GM12864 (cell line): ENCODE measurements at places on chromosomes 11 and 22.
A peak's percentile ranks its signal among the peaks of the same experiment; 100 is the strongest.

DNA sequence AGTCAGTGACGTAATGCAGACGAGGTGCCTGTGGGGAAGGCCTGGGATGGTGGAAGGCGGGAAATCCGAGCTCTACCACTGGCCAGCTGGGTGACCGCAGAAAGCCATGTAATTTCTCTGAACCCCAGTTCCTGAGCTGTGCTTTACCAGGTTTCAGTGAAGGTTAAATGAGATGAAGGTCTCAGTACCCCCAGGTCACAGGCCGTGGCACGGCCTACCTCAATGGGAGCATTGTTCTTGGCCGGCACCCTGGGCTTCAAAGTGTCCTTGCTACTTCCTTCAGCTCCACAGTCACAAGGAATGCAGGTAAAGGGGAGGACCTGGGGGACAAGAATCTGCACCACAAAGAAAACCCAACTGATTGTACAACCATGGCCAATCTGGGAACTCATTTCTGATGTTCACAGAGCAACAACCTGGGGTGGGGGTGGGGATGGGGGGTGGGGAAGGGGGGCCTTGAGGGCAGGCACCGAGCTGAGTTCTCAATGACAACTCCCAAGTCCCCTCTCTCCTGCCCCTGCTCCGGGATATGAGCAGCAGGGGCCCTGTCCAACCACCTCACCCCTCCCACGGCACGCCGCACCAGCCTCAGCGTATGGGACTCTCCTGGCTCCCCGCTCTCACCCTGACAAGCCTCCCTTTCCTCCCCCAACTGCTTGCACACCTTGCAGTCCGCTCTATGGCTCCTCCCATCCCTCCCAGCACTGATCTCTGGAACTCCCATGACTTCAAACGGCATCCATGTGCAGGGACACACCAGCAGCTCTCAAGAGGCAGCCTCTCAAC is 59.1 kb upstream of the ARFGAP3 start:
- no peak for DNase-seq

GRCh38 chr11:67371189-67371910 is 2.0 kb downstream of the CLCF1 start:
- DNase-seq: no peak

DNA sequence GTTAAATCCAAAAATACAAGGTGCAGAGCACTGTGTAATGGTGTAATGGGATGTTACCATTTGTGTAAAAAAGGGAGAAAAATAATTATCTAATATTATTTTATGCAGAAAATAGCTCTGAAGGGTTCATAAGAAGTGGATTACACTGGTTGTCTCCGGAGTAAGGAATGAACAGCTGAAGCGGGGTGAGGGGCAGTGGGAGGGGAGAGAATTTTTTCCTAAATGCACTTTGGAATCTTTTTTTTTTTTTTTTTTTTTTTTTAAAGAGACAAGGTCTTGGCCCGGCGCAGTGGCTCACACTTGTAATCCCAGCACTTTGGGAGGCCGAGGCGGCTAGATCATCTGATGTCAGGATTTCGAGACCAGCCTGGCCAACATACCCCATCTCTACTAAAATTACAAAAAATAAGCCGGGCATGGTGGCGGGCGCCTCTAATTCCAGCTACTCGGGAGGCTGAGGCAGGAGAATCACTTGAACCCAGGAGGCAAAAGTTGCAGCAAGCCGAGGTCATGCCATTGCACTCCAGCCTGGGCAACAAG is 6.8 kb upstream of the POLR3H start:
- no peak for DNase-seq

GRCh38 chr22:48340727-48341709 is 1486.7 kb downstream of the BRD1 start:
- DNase-seq: no peak

DNA sequence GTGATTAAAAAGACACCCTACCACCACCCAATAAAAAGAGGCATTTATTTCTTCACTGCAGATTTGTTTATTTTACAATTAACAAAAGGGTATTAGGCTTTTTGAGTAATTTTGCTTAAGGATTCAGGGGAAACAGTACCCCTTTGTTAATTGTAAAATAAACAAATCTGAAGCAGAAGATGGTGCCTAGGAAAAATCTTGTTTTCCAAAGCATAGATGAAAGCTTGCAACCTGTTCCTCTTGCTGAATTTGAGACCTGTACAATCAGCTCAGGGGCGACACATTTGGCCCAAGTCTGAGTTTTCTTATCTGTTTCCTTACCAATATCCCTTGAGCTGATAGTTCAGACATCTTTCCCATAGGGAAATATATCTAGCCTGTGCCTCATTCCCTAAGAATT is 171.9 kb downstream of the GRIA4 start:
- no peak for DNase-seq

GRCh38 chr11:103699216-103699615 is 337.2 kb upstream of the DDI1 start:
- DNase-seq: no peak

DNA sequence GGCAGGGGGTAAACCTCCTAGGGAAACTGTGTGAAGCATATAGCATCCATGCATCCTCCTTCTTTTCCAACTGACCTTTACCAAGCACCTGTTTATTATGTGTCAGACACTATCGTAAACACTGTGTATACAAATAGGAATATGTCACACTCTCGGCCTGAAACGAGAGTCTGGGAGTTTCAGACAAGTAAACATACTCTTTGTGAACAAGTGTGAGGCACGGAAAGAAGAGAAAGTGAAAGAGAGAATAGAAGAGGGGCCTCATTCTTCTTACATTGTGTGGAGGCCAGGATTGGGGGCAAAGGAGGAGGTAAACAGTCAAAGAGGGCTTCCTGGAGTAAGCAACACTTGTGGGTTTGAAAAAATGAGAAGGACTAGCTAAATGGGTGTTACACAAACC is 16.4 kb downstream of the CSNK2A3 start:
- DNase-seq: no peak

DNA sequence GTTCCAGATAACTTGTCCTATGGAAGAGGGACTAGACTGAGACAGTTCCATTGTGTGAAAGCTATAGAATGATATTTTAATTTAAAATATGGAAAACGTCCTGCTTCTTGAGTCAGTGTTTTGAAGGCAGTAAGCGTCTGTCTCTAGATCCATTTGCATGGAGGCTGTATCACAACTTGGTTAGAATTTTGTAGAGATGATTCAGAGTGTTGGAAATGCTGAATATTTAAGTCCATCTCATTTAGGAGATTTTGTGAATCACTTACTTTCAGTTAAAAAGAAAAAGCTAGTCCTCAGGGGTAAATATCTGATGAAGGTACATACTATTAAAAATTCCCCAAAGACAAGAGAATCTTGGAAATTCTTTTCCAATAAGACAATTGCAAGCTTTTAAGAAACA is 72.7 kb downstream of the FANCF start:
- no peak for DNase-seq

- no peak for DNase-seq
Measured at GRCh38 chr11:33157103-33158027, 3.9 kb downstream of the CSTF3 start.

DNA sequence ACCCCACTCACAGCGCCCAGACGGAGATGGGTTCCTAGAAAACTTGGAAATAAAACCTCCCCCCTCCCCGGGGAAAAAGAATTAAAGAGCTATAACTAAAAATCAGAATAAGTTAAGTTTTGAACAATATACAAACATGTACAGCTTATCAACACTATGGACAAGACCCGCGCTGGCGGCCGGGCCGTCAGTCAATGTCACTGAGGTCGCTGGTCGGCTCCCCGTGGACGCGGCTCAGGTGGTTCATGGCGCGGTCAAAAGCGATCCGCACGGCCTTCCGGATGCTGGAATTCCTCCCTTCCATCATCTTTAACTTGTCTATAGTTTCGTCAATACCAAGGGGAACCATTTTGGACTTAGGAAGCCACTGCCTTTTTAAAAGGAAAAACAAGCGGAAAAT is 53.6 kb downstream of the BRD1 start:
- DNase-seq: no peak

DNA sequence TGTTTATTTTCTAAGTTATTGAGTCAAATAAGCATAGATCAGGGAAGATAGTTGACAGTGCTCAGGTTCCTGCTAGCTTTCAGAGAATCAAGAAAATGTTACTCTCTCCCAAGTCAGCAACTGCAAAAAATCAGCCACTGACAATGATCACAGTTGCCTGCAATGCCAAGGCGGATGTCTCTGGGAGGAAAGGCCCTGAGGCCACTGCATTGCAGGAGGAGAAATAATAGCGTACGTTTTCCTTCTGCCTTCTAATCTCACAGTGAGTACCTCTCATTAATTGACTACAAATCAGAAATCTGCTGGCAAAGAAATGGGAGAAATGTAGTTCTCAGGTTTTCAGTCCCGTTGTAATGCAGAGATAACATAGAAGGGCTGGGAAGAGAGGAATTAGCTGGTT is 54.0 kb upstream of the SPON1 start:
- no peak for DNase-seq

GRCh38 chr11:41056892-41057569 is 402.4 kb downstream of the LRRC4C start:
- DNase-seq: no peak

DNA sequence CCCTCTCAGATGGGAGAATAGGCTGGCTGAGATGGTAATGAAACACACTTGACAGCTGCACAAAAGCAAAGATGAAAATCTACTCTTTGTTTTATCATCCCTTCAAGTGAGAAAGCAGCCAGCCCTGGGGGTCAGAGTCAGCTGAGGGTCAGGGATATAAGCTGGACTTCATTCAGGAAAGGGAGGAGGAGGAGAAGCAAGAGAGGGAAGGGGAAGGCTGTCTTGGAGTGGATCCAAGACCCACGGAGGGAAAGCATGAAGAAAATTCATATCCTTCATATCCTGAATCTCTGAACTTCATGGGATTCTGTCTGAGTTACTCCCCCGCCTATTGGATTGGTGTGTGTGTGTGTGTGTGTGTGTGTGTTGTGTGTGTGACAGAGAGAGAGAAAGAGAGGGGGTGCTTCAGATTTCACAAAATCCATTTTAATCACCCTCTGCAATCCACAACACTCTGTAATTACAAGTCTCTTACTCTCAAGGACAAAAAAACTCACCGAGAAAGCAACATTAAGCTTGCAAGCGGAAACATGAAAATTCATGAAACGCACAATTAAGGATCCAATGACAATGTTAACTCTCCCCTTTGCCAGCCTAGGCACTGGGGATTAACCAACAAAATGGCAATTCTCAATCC is 327.7 kb downstream of the TENM4 start:
- no peak for DNase-seq

GRCh38 chr11:6607190-6607795 is 3.7 kb downstream of the ILK start:
- DNase-seq: no peak

- DNase-seq: no peak
Measured at GRCh38 chr11:36601155-36601554, 3.1 kb upstream of the RAG2 start.

GRCh38 chr11:18063862-18064434 is 17.9 kb upstream of the TPH1 start:
- DNase-seq: no peak

GRCh38 chr11:121932646-121933185 is 183.3 kb downstream of the BLID start:
- DNase-seq: no peak

GRCh38 chr11:72423840-72424239 is 10.5 kb downstream of the CLPB start:
- no peak for DNase-seq

DNA sequence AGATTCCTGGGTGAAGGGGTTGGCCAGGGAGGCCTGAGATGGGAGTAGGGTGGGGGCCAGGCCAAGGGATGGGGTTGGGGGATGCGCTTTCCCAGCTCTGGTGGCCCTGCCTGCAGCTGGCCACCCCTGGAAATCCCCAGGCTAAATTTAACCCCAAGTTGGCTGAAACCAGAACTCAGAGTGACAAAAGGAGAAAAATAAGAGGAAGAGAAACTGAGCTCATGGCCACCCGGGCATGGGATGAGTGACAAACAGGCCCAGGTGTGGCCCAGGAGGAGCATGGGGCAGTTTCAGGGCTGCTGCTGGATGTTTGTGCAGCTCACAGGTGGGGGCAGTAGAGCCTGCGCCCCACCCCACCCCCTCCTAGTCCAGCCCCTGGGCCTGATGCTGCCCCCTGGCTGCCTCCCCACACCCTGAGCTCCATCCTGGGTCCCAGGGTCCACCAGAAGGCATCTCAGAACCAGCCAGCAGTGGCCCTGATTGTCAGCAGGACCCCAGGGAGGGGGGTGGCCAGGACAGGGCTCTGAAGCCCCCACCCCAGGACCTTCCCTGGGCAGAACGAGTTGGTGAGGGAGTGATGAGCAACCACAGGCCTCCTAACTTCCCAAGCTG is 48.0 kb downstream of the IGLL5 start:
- peak; percentile 98 for DNase-seq

DNA sequence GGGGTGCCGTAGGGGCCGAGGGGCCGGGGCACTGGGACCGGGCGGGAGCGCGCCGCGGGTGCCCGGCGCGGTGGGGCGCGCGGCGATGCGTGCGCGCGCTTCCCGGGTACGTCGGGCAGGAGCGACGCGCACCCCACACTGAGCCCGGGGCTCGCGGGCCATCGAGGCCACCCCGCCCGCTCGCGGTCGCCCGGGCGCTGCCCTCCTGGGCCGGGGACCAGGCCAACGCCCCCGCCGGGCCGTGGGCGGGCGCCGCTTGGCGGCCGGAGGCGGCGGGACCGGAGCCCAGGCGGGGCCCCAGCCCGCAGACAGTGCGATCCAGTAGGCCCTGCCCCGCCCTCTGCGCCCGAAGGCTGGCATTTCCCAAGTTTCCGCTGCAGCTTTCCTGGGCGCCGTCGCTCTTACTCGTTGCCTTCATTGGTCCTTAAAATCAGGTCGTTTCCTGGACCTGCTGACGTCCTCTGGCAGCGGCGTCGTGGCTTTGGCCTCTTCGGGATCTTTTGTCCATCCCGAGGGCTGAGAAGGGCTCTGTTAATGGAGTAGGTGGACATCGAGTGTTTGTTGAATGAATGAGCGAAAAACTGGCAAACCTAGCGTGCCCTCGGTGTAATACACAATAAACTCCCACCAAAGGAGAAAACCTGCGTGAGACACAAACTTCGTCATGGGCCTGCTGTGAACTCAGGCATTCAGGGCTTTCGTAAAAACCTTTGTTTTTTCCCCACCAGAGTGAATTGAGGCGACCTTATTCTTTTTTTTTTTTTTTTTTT is 638 bp downstream of the PARVA start:
- no peak for DNase-seq

DNA sequence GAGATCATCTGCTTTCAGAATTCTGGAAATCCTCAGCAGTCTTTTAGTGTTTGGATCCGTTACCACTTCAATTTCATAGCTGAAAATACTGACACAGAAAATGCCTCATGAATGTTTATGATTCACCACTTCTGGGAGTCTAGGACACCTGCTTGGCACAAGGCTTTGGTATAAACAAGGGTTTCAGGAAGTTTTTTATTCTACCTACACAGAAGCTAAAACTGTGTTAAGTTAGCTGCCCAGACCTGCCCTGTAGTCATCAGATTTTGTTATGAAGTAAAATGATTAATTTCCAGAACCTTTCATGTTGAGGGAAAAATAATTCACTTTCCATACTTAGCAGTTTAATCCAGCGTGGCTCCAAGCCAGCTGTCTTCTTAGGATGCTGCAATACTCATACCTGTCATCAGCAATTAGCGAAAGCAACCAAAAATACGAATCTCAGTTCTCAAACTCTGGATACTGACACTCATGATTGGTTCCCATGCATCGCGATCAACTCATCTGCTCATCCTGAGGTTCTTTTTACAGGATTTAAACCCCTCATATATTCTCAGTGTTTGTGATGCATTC is 458.5 kb upstream of the CCDC90B start:
- no peak for DNase-seq
